ENCODE measurements at places on chromosomes 7 and 10. TPM values are rescaled to one million over a fixed set of nuclear protein-coding genes. Genes with fewer than 3 reads are reported as not detected.
A peak's percentile ranks its signal among the peaks of the same experiment; 100 is the strongest.

- DNase-seq = peak; percentile 81
These were observed 9.9 kb upstream of the EPHB4 start for GRCh38 chr7:100837099-100837836.

- no peak for DNase-seq
These were observed 355.2 kb downstream of the TNS3 start for GRCh38 chr7:47226696-47227095.

Gene NME8
- not detected for total RNA-seq

DNA sequence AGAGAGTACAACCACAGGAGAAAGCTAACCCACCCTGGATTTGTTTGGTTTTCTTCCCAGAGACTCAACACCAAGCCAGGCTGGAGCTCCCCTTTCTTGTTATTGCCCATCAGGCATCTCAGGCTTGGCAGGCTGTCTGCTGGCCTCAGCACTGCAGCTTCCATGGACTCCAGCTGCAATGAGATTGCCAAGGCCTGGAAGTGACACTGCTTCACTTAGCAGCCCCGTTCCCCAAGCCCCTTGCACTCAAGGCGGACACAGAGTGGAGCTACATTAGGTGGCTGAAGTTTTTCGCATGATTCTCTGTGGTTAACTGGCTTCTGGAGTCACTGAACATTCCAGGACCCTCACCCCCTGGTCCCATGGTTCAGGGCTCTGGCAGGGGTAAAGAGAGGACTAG is 163.1 kb upstream of the GDF10 start:
- DNase-seq = no peak

Gene STAG3
- 8.1 TPM for total RNA-seq

Gene SEMA4G
- total RNA-seq = 0.45 TPM

DNA sequence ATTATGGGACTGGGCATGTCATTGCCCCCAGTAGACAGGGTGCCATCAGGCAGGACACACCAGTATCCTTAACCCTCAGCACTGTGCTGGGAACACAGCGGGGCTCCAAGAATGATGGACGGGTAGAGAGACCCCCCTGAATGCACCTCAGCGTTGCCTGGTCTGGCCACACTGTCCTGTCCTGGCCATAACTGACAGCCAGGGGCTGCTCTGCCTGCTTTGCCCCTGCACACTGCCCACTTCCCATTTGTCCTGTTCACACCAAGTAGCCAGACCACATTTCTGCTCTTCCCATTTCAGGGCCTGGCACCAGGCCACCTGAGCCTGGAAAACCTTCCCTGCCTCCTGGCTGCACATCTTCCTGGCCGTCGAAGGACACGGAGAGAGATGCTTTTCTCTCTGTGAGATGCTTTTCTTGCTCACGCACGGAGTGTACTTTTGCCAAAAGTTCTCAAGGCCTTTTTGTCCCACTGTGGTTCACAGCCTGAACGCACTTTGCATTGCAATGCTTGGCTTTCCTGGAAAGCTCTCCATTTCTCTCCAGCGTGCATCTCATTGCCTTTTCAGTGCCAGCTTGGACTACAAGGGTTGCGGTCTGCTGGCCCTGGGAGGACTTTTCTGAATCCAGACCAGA is 131.0 kb upstream of the EEPD1 start:
- no peak for DNase-seq

Gene RAMP3
- not detected for total RNA-seq

Gene FAM24B
- total RNA-seq = 15.3 TPM

GRCh38 chr10:44662051-44662450 is 249.1 kb upstream of the TMEM72 start:
- no peak for DNase-seq

Gene RNF32
- 2.0 TPM for total RNA-seq

GRCh38 chr10:5968681-5969453 is 8.5 kb downstream of the IL15RA start:
- DNase-seq = peak; percentile 14

Gene TRPV5
- not detected for total RNA-seq

DNA sequence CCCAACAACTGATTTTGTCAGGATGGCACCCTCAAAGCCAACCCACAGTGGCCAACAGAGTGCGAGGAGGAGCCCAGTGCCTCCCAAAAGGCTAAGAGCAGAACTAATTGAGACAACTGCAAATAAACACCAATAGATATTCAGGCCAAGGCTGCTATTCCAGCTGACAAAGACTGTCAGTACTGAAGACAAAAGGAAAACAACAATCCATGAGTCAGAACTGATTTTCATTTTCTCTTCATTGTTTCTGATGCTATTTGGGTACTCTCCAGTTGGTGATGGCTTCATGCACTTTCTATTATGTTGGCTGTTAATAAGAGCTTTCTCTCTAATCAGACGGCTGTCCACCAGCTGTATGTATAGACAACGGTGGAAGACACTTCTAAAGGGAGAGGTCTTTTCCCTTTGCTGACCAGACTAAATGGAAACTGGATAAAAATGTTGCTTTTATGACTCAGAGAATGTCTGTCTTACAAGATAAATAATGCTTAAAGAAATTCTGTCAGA is 515.9 kb downstream of the PARD3 start:
- DNase-seq = no peak

DNA sequence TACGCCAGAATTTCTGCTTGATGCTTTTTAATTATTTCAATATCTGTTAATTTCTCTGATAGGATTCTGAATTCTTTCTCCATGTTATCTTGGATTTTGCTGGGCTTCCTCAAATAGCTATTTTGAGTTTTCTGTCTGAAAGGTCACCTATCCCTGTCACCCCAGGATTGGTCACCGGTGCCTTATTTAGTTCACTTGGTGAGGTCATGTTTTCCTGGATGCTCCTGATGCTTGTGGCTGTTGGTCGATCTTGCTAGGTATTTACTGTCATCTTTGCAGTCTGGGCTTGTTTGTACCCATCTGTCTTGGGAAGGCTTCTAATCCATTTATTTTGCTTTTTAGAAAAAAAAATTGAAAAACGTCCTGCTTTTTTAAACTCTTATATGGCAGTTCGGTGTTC is 11.2 kb upstream of the PRKAR1B start:
- DNase-seq = no peak

Gene HOXA5
- not detected for total RNA-seq

All from activated CD8-positive, alpha-beta memory T cell treated with anti-CD3 and anti-CD28 coated beads, Interleukin-2, amount 10 ng/mL, durations not matched to agents 7 days and 5 days (primary cell).